ENCODE measurements at places on chromosomes 4 and X.

DNA sequence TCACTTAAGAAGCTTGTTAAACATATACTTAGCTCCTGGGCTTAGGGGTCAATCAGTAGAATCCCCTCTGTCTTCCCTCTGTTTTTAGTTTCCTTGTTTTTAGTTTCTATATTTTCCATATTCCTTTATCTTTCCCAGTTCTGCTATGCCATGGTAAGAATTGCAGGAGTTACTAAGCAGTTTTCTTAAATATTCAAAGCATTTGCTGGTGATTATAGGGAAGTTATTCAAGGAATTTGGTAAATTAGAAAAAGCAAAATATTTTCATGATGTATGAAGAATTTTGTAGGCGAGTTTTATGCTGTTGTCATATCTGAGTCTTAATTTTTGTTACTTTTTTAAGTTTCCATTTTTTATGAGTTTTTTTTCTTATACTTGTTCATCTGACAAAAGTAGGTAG, 91.6 kb upstream of the NUDT6 start:
- DNase-seq, result no peak

DNA sequence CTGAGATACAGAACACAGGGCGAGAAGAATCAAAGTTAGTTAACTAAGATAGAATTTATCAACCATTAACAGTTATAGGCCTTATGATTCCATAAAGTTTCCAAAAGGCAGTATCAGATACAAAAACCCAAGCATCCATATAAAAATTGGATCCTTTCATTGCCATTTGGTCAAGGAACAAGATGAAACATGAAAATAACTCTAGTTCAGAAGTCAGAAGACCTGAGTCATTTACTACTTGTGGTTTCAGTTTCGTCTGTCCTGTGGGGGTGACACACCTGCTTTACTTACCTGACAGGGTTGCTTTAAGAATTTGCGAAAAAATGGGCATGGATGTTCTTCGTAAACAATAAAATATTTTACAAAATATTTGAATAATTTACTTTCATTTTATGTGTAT, 130.8 kb downstream of the ANAPC10 start:
- DNase-seq, result no peak

DNA sequence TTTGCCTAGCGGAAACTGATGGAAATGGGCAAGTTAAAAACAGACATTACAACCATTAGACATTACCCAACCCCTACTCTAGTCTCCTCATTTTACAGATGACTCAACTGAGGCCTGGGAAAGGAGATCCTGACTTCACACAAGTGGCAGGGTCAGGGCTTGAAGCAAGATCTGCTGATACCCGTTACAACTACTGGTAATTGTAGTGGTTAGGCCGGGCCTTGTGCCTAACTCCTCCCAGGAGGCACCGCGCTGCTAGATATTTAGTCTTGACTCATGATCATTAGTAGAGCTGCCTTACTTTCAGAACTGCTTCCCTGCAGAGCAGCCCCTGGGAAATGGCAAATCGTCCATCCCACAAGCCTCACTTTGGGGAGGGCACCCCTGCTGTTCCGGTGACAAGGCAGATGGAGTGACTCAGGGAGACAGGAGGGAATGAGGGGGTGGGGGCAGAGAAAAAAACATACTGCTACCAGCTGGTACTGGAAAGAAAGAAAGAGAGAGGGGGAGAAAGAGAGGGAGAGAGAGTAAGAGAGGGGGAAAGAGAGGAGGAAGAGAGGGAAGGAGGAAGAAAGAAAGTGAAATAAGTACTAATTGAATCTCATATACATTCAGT, 12.2 kb downstream of the ARHGEF6 start:
- no peak for DNase-seq

DNA sequence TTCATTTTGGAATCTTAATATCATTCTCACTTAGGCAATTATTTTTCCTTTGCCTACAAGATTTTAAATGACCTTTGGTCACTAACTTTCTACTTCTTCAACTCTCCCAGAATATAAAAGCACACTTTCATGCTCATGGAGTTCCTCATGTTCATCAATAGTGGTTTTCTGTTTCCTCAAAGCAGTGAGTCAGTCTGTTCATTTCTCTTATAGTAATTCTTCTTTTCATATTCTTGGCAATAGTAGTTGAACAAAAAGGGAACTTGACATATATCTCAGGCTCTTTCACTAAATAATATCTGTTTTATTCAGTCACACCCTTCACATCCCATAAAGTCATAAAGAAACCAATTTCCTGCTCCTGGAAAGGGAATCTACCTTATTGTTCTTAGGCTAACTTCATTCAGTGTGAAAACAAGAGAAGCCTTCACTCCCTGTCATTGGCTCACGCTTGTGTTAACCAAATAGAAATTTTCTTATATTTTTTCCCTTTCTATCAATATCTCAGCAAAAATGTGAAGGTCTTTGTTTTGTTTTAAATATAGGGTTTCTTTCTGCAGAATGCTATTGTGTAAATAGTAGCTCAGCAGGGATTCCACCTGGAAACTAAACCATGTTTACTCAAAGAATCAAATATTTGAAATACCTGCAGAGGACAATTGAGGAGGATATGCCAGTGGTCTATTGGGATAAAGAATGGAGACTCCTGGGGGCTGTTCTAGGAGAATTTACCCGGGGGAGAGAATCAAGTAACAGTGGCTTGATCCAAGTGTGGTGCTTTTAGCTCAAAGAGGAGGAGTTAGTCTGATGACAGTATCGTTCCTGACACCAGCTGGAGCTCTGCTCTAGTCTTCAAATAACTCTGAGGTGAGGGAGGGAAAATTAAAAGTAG, 13.4 kb upstream of the TNIP3 start:
- no peak for DNase-seq

- no peak for DNase-seq
These were observed 15.2 kb downstream of the ATP8A1 start for GRCh38 chr4:42641656-42642055.

DNA sequence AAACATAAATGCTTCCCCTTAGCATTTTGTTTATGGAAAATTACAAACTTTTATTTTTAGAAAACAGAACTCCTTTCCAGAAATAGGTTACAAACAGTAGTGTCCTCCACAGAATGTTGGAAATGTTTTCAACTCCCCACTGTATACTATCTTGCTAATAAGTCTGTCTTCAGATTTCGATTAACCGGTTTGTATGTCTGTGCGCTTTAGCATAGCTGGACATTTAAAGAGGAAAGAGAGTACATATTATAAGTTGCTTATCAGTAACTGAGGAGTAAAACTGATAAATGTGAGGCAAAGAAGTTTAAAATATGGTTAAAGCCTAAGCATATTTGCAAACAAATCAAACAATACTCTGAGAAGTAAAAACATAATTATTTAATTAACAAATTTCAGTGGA, 3.4 kb downstream of the CXCL8 start:
- no peak for DNase-seq

DNA sequence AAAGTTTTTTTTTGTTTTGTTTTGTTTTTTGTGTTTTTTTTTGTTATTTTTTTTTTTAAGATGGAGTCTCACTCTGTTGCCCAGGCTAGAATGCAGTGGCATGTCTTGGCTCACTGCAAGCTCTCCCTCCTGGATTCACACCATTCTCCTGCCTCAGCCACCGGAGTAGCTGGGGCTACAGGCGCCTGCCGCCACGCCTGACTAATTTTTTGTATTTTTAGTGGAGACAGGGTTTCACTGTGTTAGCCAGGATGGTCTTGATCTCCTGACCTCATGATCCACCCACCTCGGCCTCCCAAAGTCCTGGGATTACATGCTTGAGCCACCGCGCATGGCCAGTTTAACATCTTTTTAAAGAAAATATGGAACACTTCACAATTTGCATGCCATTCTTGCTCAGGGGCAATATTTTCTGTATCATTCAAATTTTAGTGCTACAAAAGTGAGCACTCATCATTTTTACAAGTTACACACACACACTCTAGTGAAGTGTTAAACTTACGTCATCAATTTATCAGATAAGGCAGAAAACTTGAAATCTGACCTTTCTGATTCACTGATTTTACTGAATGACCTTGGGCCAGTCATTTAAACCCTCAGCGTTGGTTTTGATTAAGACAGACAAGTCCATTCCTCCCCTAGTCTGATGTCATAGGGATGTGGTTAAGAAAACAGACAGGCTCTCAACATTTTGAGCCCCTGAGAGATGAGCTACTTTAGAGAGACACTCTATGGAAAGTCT, 61.2 kb downstream of the TRIM2 start:
- no peak for DNase-seq

GRCh38 chr4:168769416-168769815, 240.6 kb downstream of the CBR4 start:
- no peak for DNase-seq

DNA sequence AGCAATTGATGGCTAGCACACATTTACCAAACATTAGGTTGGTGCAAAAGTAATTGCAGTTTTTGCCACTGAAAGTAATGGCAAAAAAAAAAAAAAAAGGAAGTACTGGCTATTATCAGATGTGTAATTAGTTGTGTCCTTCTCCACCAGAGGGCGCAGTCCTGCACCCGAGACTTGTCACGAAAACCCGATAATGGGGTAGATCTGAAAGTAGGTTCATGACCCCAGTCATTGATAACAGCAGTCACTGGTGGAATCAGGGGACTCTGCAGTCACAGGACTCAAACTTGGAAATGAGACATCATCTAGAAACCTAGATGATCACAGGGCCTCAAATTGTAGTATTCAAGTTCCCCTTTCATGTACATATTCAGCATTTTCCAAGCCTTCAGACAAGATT, 13.1 kb upstream of the ACOT9 start:
- DNase-seq, result peak; percentile 39

GRCh38 chr4:141080668-141081067, 52.6 kb downstream of the RNF150 start:
- no peak for DNase-seq
